ENCODE measurements at places on chromosomes 2 and 18.

- no peak for DNase-seq
Measured at GRCh38 chr2:31347750-31348149, 66.8 kb downstream of the XDH start.

- no peak for DNase-seq
Measured at GRCh38 chr2:140865837-140866236, 1265.0 kb downstream of the LRP1B start.

GRCh38 chr2:127197475-127198385, 22.4 kb downstream of the CYP27C1 start:
- DNase-seq, result no peak

- no peak for DNase-seq
Measured at GRCh38 chr2:201261906-201262305, 1.6 kb downstream of the CASP8 start.

DNA sequence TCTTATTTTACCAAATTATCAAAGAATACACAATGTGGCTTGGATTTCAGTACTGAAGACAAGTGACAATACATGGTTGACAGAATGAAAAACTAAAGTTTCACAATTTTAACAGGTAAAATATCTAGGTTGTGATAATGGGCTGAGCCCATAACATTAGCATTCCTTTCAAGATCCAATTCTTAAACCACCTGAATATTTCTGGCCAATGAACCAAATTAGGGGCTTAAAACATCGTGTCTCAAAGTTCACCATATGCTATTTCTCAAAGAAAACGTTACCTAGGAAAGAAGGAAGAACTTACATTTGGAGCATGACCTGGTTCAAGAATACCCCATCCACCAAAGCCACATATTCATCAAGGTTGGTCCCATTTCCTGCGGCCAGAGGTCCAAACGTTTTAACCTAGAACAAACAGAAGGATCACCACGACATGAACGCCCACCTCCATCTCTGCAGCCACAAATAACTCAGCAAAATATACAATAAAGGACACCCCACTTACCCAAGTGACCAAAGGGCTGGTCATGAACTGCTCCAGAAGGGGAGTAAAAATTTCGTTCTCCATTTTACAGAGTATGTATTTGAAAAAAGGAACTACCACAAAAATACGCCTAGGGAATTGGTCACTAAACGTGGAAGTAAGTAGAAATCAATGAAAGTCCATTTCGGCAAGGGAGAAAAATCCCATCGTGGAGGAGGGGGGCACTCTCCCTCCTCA, 984 bp downstream of the CCDC88A start:
- DNase-seq, result no peak

GRCh38 chr2:152115952-152116351, 17.1 kb upstream of the CACNB4 start:
- no peak for DNase-seq

DNA sequence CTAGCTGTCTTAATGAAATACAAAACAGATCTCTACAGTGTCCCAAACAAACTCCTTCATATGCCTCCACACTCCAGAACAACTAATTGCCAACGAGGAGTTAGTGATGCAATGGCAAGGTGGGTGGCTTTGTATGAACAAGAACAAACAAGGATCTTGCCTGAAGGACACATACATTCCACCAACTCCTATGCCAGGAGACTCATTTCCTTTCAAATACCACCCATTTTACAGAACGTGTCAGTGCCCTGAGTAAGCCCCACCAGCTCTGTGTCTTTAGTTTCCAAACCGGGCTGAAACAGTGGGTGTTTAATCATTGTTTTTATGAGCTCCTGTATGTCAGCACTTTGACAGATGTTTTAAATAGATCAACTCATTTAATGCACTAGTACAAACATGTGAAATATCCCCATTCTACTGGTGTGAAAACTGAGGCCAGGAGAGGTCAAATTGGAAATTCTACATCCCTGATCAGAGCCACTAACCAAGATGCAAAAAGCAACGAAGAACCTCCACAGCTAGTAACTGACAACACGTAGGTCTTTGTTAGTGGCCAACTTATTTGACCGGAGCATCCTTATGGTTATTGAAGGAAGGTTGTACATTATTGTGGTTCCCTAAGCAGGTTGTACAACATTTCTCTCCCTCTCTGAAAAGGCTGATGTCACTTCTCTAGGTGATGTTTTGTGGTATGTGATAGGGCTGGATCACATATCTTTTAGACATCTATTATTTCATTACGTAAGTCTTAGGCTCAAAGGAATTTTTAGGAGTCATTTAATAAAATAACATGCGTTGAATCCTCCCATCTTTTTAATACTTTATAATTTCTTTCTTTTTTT, 534.9 kb upstream of the TNP1 start:
- no peak for DNase-seq

- DNase-seq, result no peak
Measured at GRCh38 chr2:12903272-12903671, 186.5 kb downstream of the TRIB2 start.

DNA sequence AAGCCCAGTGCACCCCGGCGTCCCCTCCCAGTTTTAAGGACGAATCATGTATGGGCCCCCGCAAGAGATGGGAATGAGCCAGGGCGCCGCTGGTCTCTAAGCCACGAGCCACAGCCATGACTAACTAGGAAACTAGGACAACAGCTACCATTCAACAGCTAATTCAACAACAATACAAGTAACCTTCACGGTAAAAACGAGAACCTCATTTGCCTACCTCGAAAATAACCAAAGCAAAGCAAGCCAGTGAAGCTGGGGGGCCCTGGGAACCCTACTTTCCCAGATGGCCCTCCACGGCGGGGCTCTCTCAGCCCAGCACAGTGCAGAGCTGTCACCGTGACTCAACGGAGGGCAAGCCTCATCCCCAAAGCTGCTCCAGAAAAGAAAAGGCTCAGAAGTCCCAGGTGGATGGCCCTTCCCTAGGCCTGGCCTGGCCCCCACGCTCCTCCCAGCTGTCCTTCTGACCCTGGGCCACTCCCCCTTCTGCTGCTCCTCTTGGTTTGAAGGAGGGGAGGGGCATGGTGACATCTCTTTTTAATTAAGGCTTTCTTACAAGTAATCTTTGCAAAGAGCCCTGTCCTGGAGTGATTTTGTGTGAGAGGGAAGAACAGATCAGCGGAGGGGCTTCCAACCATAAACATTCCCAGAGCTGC, 126.3 kb downstream of the HDAC4 start:
- DNase-seq, result peak; percentile 10

- DNase-seq, result no peak
Measured at GRCh38 chr18:60554967-60555366, 182.4 kb upstream of the MC4R start.

DNA sequence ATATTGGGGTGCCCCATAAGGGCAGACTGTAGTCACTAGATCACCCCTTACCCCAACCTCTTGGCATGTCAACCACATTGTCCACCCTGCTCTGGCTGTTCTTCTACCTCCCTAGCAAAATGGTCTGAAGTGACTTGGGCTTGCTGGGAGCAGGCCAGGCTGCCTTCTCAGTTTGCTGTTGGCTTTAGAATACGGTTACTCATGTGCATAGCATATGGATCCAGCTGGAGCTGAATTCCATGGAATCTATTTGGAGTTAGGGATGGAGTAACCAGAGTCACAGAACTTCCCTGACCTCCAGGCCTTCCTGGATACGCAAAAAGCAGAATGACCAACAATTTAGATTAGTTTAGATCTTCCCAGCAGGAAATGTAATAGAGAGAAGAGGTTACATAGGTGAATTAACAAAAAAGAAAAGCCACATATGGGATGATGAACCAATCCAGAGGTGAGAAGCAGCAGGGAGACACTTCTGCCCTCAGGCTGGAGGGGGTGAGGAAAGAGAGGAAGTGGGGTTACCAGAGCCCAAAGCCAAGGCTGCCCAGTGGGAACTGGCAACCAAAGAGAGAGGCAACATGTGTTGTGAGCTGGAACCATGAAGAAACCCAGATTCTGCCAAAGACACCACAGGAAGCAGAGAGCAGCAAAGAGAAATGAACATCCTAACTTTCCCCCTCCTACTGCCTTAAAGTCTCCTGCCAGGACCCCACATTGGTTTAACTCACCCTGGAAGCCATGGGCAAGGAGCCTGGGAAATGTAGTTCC, 26.1 kb downstream of the PKDCC start:
- DNase-seq, result no peak

DNA sequence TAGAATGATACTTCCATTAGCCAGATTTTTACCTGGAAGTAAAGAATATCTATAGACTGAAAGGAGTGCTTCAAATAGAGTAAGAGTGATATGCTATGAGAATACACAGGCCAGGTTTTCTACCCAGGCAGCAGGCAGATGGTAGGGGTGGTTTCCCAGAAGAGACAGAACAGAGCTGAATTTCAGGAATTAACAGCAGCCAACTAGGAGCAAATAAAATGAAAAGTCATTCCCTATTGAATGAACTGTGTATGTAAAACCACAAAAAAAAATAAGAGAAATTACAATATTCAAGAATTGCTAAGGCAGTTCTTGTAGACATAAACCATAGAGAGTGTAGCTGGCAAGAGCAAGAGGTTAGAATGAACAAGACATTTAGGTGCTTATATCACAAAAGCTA, 336.8 kb downstream of the KCNJ3 start:
- DNase-seq, result no peak

GRCh38 chr18:75124991-75125381, 84.0 kb downstream of the PTGR3 start:
- DNase-seq, result no peak

DNA sequence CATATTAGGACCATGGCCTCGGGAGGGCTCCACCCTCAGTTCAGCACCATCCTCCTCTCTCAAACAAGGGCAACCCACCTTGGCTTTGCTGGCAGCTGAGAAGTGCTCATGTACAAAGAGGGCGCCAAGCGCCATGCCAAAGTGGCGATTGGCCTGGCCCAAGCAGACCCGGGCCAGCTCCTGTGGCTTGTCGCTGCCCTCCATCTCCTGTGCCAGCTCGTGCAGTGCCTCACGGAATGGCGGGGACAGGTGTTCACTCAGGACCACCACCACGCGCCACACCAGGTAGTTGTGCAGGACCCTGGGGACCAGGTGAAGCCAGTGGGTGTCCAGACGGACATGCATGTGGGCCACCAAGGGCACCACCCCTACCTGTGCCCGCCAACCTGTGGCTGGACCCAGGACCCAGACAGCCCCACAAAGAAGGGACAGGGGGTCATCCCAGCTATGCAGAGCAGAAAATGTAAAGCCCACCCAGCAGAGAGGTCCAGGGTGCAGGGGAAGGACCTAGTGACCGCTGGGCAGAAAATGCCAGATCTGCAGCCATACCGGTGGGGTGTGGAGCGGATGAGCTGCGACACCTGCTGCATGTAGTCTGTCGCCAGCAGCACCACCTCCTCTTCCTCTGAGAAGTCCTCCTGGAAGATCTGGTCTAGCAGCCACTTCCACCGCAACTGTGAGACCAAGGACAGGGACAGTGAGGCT, 3.6 kb downstream of the ECEL1 start:
- DNase-seq, result no peak
